ENCODE measurements at places on chromosomes 5 and 9.

GRCh38 chr9:137836831-137837241, 40.7 kb upstream of the CACNA1B start:
- DNase-seq, result no peak

GRCh38 chr5:131810510-131811249, 13.9 kb upstream of the FNIP1 start:
- no peak for DNase-seq

GRCh38 chr5:139543423-139543991, 17.6 kb upstream of the UBE2D2 start:
- no peak for DNase-seq

DNA sequence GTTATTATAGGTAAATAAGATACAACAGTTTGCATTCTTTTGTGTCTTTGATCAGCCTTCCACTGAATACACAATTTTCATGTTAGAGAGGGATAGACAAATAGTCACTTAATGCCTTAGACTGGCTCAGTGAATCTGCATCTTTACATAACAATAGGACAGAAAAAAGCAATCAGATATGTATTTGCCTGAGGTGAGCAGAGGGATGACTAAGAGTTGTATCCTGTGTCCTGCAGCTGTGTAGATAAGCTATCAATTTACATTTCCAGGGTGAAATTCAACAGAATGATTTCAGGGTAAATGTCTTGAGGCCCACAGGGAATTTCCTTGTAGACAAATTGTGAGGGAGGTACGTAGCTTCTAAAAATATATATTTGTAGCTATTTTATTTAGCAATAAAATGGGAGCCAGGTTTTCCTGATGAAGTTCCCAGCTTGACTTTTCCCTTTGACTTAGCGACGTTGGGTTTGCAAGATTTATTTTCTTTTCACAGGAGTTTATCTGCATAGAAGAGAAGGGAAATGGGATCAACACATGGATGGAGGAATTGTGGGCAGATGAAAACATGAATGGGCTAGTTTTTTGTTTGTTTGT, 586.1 kb upstream of the CDH6 start:
- no peak for DNase-seq

- no peak for DNase-seq
These were observed 85.7 kb upstream of the LHFPL2 start for GRCh38 chr5:78734094-78734845.

- no peak for DNase-seq
These were observed 65.1 kb downstream of the BASP1 start for GRCh38 chr5:17282283-17283120.

- no peak for DNase-seq
These were observed 104.9 kb downstream of the SYK start for GRCh38 chr9:90906316-90907055.

DNA sequence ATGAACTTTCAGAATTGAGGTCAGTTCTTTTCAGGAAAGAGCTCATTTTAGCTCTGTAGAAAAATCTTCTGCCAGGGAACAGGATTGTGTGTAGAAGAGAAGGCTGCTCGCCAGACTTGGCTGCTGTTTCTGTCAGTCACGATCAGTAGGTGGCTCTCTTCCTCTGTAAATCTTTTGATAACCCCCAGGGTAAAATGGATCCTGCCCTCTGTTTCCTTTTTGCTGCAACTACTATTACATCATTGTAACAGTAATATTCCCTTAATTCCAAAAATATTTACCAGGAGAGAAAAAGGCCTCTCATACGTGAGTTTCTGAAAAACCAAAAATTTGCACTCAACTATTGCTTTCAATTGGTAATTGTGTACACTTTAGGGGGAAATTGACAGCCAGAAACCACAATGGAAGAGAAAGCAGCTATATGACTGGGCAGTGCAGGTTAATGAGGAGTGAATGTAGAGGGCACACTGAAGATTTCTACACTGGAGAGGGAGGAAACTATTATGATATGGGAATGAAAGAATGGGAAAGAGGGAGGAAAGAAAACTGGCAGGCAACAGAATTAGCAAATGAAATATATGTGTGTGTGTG, 12.3 kb downstream of the IFNA21 start:
- no peak for DNase-seq

GRCh38 chr9:16032799-16033198, 480.0 kb downstream of the CCDC171 start:
- DNase-seq, result no peak

DNA sequence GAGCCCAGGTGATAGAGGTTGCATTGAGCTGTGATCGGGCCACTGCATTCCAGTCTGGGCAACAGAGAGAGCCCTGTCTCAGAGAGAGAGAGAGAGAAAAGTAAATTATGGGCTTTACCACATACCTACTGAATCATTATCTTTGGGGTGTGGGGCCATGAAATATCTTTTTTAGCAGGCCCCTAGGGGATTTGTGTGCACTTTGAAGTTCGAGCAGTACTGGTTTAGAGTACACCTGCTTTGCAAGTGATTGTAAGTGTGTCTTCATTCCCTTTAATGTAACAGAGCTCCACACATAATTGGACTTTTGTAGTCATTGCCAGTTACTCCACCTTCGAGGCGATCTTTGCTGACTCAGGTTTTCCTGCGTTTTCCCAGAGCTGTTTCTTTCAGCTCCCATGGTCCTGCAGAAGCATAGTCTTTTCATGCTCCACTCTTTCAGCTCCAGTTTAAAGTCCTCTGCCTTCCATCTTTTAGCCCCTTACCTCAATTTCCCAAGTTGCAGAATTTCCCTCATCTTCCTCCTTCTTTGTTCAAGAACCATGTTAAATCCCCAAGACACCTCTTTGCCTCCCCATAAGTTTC, 24.0 kb upstream of the FRMPD1 start:
- DNase-seq, result no peak

- DNase-seq, result no peak
These were observed 4.5 kb downstream of the CORO2A start for GRCh38 chr9:98187926-98188325.

DNA sequence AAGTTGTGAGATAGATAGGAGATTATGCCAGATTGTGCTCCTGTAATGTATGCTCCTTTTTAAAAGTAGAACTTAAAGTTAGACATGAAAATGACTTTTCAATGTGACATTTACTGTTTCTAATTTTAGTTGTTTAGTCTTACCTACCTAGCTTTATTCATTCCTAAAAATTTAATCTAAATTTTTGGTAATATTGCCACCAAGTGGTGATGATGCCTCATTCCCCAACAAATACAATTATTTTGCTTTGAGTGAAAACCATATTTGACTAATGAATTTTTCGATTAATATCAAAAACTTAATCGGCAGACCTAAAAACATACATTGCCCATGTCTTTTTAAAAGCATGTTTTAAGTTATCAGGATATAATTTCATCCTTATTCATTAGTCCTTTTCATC, 25.6 kb downstream of the PPWD1 start:
- DNase-seq, result no peak

GRCh38 chr9:99677281-99677680, 144.4 kb upstream of the NR4A3 start:
- DNase-seq, result no peak

DNA sequence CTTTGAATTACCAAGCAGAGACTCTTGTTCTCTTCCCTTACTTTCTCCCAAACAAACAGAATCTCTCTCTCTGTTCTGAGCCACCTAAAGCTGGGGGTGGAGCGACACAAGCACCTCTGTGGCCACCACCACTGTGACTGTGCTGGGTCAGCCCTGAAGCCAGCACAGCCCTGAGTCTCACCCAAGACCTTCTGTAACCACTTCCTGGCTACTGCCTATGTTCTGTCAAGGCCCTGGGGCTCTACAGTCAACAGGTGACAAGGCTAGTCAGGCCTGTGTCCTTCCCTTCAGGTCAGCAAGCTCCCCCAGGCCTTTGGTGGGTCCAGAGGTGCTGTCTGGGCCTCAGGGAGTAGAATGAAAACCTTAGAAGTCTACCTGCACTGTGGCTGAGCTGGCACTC, 26.1 kb upstream of the SLC28A3 start:
- no peak for DNase-seq

GRCh38 chr5:91150234-91150633, 232.9 kb downstream of the ARRDC3 start:
- DNase-seq, result no peak

DNA sequence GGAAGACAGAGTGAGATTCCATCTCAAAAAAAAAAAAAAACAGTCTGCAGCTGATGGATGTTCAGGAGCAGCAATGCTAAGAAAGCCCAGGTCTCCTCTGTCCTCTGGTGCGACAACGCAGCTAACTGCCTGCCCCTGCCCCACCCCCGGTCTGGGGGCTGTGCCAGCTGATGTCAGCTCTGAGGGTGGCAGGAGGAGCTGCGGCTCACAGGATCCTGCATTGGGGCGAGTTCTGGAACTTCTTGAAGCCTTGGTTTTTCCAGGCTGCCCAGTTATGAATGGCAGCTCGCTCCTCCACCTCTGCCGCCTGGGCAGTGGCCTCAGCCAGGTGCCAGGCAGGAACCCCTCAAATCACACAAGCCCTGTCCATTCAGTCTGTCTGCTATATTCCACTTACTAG, 113.5 kb downstream of the ROR2 start:
- DNase-seq, result no peak

DNA sequence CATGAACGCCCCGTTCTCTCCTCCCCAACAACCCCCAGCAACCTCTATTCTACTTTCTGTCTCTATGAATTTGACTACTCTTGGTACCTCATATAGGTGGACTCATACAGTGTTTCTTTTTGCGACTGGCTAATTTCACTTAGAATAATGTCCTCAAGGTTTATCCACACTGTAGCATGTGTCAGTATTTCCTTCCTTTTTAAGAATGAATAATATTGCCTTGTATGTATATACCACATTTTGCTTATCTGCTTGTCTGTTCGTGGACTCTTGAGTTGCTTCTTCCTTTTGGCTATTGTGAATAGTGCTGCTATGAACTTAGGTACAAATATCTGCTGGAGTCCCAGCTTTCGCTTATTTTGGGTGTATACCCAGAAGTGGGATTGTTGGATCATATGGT, 42.7 kb downstream of the IQGAP2 start:
- no peak for DNase-seq

DNA sequence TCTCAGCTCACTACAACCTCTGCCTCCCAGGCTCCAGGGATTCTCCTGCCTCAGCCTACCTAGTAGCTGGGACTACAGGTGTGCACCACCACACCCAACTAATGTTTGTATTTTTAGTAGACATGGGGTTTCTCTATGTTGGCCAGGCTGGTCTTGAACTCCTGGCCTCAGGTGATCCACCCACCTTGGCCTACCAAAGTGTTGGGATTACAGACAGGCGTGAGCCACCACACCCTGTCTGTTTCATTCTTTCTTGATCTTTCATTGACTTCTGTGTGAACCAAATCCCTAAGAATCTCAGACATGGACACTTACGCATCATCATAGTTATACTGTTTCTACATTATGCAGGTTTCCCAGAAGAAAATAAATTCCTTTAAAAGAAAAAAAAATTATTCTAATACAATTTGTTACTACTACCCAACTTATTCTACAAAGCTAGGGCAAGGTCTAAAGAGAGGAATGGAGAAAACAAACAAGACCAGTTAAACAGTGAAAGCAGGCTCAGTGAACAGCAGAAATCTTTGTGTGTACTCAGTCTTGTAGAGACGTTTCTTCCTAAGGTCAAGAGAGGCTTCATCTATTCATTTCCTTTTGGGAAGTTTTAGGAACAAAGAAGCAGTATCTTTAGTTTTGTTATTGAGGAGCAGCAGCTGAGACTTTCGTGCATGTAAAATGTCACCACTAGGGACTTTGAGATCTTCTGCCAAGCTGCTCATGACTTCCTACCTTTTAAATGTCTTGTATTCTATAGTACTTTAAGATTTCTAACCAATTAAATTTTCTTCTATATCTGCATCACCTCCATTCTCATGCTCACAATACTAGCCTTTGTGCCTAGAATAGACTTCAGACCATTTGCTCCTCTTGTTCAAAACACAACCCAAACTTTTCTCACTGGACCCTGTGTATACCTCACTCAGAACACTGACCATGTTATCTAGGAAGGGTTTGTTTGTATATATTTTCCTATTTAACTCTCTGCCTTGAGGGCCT, 5.6 kb upstream of the HMGCR start:
- DNase-seq, result no peak

DNA sequence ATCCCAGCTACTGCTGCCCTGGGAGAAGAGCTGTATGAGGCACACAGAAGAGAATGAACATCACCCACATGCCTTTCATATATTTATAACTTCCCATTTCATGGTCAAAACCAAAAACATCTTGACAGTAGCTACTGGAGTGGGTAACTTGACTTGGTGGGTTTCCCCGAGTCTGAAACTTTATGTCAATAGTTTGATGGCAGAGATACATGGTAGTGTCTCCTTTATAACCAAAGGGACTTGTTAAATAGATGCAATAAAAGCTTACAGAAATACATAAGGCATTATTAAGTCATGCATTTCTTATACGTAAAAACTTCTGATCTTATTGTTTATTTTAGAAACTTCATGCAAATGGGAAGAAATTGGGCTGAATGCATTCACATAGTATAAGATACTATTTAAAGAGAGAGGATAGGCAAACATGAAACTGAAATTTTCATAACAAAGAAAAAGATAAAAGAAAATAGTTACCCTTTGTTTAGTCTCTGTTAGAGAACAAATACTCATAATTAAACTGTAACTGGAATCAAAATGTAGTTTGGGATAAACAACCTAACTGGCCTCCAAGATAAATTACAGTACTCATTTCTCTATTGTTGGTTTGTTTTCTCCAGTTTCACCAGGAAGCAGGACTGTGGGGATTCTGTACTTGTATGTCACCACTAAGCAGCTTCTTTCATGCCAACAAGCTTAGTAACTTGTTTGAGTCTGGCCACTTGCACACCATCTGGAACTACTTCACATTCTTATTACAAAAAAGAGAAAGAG, 459.3 kb upstream of the MEF2C start:
- DNase-seq, result no peak

DNA sequence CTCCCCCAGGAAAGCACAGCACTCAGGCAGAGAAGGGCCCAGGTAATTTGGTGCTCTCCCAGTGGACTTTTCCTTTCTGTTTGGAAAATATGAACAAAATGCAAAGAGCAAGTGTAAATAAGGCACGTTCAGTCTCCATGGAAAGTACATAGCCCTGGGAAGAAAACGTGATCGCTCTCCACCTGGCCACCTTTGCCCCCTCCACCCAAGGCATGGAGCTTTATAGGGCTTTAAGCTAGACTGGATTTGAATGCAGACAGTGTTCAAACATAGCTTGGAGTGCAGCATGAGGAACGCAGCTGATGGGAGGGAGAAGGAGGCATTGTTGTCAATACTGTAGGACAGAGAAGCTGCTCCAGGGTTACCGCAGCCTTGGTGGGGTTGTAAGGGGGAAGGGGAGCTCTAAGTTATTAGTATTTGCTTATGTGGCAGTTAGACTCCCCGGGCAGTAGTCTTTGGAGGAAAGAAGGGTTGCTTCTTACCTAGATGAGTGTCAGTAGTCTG, 500.2 kb downstream of the SPOCK1 start:
- DNase-seq, result no peak

DNA sequence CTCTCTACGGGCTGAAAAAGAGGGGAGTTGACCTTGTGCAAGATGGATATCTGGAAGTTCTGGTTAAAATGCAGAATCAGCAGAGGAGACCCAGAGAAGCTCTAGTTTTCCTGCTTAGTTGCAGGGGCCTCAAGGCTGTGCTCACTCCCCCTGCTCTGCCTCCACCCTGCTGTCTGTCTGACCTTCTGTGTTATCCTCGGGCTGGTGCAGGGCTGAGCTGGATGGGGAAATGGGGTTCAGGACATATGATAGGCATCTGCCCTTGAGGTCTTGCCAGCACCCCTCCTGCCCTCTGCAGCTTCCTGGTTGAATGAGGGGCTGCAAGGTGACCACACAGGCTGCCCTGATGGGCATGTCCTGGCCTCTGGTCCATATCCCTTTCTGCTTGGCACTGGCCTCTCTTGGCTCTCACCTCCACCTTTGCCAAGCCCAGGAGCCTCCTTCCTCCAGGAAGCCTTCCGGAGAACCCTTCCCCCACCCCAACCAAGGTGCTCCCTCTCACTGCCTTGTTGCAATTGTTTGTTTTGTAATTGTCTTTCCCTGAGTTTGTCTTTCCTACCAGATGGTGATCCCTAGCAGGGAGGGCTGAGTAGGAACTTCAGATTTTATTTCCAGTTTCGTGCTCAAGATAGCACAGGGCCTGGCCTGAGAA, 1.3 kb downstream of the TMEM268 start:
- DNase-seq, result no peak

Measured in stimulated activated CD4-positive, alpha-beta T cell treated with anti-CD3 and anti-CD28 coated beads, Interleukin-2, amount 100 ng/mL, for 48 hours (primary cell).